Kidney glomerular epithelial cell (primary cell): ENCODE measurements at places on chromosomes 4 and X.

- DNase-seq: no peak
Observed at GRCh38 chr4:38333219-38333618, 330.8 kb upstream of the KLF3 start.

- no peak for DNase-seq
Observed at GRCh38 chrX:9492901-9493300, 28.0 kb downstream of the TBL1X start.

DNA sequence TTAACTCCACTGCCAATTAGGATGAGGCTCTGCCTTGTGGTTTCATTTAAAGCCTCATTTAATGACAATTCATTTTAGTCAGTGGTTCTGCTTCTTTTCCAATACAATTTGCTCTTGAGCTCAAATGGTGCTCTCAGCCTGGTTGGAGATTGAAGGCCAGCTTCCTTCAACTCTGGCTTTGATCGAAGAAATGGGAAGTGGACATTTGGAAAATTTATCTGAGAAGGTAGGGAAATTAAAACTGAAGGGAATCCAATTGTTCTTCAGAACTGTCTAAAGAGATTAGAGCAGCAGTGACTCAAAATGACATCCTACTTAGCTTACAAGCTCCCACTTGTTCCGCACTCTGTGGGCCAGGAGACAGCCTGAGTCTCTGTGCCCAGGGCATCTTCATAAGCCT, 206.8 kb downstream of the SMARCA1 start:
- no peak for DNase-seq

GRCh38 chr4:159232465-159233106, 129.7 kb downstream of the RAPGEF2 start:
- DNase-seq: no peak

- no peak for DNase-seq
Observed at GRCh38 chr4:70901607-70901983, 574 bp upstream of the MOB1B start.
